ENCODE measurements at places on chromosomes 2 and 18.
A peak's percentile ranks its signal among the peaks of the same experiment; 100 is the strongest.

DNA sequence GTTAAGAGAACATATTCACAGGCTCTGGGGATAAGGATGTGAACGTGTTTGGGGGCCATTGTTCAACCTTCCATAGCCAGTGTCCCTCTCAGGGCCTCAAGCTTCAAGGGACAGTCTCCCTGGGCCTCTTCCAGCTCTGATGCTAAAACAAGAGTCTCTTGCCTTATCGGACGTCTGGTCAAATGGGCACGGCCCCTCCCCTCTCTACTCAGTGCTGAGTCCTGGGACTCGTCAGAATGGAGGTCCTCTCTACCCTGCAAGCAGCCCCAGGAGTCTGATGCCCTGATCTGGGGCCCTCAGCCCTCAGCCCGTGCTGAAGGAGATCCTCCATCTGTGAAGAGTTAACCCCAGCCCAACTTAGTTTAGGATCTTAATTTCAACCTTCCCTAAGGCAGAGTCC, 198.2 kb downstream of the ZFP36L2 start:
- H3K36me3 ChIP-seq, result no peaks in the 10 kb centered on the region
- no peak overlapping the region for H3K4me3 ChIP-seq
- no peak for DNase-seq
- H3K27me3 ChIP-seq, result no peaks in the 10 kb centered on the region

GRCh38 chr2:7242189-7242867, 325.1 kb downstream of the RNF144A start:
- H3K27me3 ChIP-seq, result no peaks in the 10 kb centered on the region
- H3K27ac ChIP-seq, result no peak overlapping the region
- no peaks in the 10 kb centered on the region for H3K4me1 ChIP-seq
- no peaks in the 10 kb centered on the region for H3K36me3 ChIP-seq

GRCh38 chr2:23530909-23531276, 145.9 kb downstream of the KLHL29 start:
- H3K4me1 ChIP-seq, result no peaks in the 10 kb centered on the region
- no peak overlapping the region for H3K4me3 ChIP-seq
- H3K36me3 ChIP-seq, result no peaks in the 10 kb centered on the region
- H3K27me3 ChIP-seq, result no peaks in the 10 kb centered on the region
- H3K27ac ChIP-seq, result no peak overlapping the region
- DNase-seq, result no peak

DNA sequence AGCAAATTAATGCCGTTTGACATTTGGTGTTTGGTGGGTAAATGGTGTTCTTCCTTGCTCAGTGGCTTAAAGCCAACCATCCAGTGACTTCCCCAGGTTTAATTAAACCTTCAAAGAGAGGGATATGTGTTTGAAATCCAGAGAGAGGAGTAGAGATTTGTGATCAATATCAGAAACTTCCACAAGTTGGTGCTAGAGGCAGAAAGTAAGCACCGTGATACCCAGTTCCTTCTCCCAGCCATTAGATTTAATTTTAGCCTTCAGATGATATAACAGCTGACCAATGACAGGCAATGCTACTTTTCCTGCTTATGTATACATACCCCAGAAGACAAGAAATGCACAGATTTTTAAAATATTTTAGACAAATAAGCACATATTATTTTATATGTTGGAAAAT, 398.5 kb downstream of the CDH2 start:
- DNase-seq, result no peak
- no peak overlapping the region for H3K27ac ChIP-seq
- no peaks in the 10 kb centered on the region for H3K27me3 ChIP-seq

- H3K27me3 ChIP-seq, result no peaks in the 10 kb centered on the region
- no peaks in the 10 kb centered on the region for H3K36me3 ChIP-seq
- no peaks in the 10 kb centered on the region for H3K4me1 ChIP-seq
- H3K27ac ChIP-seq, result no peak overlapping the region
These were observed 1527.3 kb upstream of the NXPH2 start for GRCh38 chr2:140307532-140307931.

- H3K4me3 ChIP-seq, result no peak overlapping the region
- H3K27me3 ChIP-seq, result no peaks in the 10 kb centered on the region
- H3K4me1 ChIP-seq, result peaks cover 9% of the 10 kb centered on the region
- no peak for DNase-seq
These were observed 77.5 kb upstream of the ITPRID2 start for GRCh38 chr2:181814057-181814491.

DNA sequence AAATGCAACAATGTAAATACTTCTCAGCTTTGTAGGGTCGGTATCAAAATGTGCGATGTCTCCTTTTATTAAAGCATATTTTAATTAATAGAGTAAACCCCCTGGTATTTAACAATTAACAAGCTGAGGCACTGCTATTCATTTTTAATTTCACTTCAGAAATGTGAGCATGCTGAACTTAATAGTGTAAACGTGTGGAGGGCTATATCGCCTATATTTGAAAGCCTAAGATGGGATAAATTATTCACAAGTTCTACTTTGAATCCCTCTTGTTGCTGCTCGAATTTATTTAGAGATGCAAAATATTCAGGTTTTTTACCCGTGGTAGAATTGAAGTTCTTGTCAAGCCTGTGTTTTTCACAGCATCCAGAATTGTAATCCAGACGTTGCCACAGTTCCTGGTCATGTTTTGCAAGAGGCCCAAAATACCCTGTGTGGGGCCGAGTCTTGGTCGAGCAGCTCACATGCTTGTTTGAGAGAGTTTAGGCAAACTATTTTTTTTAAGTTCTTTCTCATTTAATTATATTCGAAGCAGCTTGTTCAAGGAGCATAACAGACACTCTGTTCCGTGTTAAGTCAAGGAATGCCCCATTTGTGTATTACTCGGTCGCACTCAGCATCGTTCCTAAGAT, 2.5 kb downstream of the SALL3 start:
- DNase-seq, result no peak
- no peak overlapping the region for H3K4me3 ChIP-seq
- no peaks in the 10 kb centered on the region for H3K27me3 ChIP-seq
- H3K27ac ChIP-seq, result no peak overlapping the region
- H3K36me3 ChIP-seq, result no peaks in the 10 kb centered on the region

DNA sequence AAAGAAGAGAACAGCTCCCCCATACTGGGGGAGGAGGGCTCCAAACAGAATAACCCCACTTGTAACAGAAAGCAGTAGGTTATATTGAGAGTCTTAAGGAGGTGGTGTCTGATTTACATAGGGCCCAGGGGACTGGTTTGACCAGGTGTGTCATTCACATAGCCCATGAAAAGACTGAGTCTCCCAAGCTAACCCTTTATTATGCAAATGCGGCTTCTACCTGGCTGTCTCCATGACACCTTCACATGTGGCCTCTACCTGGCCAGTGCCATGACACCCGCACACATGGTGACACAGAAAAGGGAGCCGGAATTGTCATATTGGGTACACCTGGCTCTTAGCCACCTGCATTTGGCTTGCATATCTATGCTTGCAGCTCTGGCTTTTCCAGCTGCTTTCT, 1057.2 kb upstream of the PIK3C3 start:
- H3K27ac ChIP-seq, result no peak overlapping the region
- H3K27me3 ChIP-seq, result no peaks in the 10 kb centered on the region
- H3K4me3 ChIP-seq, result no peak overlapping the region
- H3K4me1 ChIP-seq, result no peaks in the 10 kb centered on the region

DNA sequence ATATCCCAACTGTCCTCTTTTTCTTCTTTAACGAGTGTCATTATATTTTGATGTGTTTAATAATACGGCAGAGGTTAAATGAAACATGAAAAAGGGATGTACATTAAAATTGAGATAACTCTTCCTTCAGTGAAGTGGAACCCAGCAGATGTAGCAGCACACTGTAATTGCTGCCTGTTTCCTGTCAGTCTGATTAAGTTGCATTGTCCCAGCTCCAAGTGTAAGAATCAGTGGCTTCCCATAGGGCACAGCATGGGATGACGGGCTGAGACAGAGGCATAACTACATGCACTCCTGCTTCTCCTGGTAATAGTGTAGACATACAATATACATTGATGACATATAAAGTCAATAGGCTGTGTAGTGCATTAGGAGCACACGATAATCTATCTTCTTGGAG, 175.8 kb upstream of the TCF4 start:
- no peak overlapping the region for H3K27ac ChIP-seq
- H3K27me3 ChIP-seq, result no peaks in the 10 kb centered on the region

GRCh38 chr2:26274058-26274613, 29.4 kb downstream of the HADHB start:
- no peaks in the 10 kb centered on the region for H3K4me1 ChIP-seq
- H3K27me3 ChIP-seq, result no peaks in the 10 kb centered on the region
- H3K4me3 ChIP-seq, result no peak overlapping the region
- no peak for DNase-seq
- H3K27ac ChIP-seq, result peak overlapping the region; percentile 74

GRCh38 chr2:211617803-211618202, 920.8 kb downstream of the ERBB4 start:
- H3K4me3 ChIP-seq, result no peak overlapping the region
- no peak overlapping the region for H3K27ac ChIP-seq
- peaks cover 8% of the 10 kb centered on the region for H3K36me3 ChIP-seq
- no peaks in the 10 kb centered on the region for H3K27me3 ChIP-seq
- DNase-seq, result no peak

- DNase-seq, result no peak
- no peak overlapping the region for H3K4me3 ChIP-seq
- no peak overlapping the region for H3K27ac ChIP-seq
- no peaks in the 10 kb centered on the region for H3K4me1 ChIP-seq
- no peaks in the 10 kb centered on the region for H3K36me3 ChIP-seq
- H3K27me3 ChIP-seq, result no peaks in the 10 kb centered on the region
These were observed 68.6 kb upstream of the SPOPL start for GRCh38 chr2:138432971-138433370.

GRCh38 chr2:63665846-63666475, 77.2 kb downstream of the MDH1 start:
- H3K27ac ChIP-seq, result no peak overlapping the region
- no peak for DNase-seq
- H3K4me3 ChIP-seq, result no peak overlapping the region
- no peaks in the 10 kb centered on the region for H3K27me3 ChIP-seq

GRCh38 chr18:58168221-58168620, 124.2 kb downstream of the NEDD4L start:
- H3K4me3 ChIP-seq, result no peak overlapping the region
- no peaks in the 10 kb centered on the region for H3K27me3 ChIP-seq
- H3K27ac ChIP-seq, result no peak overlapping the region
- no peaks in the 10 kb centered on the region for H3K36me3 ChIP-seq
- DNase-seq, result no peak
- no peaks in the 10 kb centered on the region for H3K4me1 ChIP-seq

GRCh38 chr2:43605079-43605655, 9.3 kb upstream of the THADA start:
- no peaks in the 10 kb centered on the region for H3K36me3 ChIP-seq
- no peaks in the 10 kb centered on the region for H3K27me3 ChIP-seq
- no peaks in the 10 kb centered on the region for H3K4me1 ChIP-seq
- no peak overlapping the region for H3K4me3 ChIP-seq
- H3K27ac ChIP-seq, result no peak overlapping the region

GRCh38 chr2:32264422-32265105, at the start of gene NLRC4:
NLRC4 (minus strand) TSS chr2:32264886; CDS start chr2:32256775, 8,111 bp downstream.
- DNase-seq, result no peak
- no peak within 1 kb of the TSS for H3K27ac ChIP-seq
- H3K4me1 ChIP-seq, result no peaks in the 10 kb centered on the region
- no peaks in the 10 kb centered on the region for H3K36me3 ChIP-seq

- H3K36me3 ChIP-seq, result no peaks in the 10 kb centered on the region
- H3K4me1 ChIP-seq, result no peaks in the 10 kb centered on the region
- no peak for DNase-seq
These were observed 208.4 kb upstream of the MEX3C start for GRCh38 chr18:51405683-51406477.

DNA sequence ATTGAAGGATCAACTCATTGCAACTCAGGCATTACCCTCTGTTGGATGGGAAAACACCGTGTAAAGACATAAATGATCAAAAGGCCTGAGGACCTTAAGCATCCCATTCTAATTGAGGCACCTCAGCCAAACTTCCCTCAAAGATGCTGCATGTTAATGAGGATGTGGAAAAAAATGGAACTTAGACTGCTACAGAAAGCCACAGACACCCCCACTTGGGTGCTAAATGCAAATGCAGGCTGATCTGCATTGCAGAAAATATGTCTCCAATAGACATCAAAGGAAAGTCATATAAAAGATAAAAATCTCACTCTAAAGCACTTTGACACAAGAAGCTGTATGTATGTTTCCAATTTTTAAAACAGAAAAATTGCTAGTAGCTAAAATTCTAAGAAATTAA, 504.7 kb downstream of the KCNJ3 start:
- no peak overlapping the region for H3K27ac ChIP-seq
- DNase-seq, result no peak
- H3K4me1 ChIP-seq, result no peaks in the 10 kb centered on the region
- H3K4me3 ChIP-seq, result no peak overlapping the region
- H3K27me3 ChIP-seq, result no peaks in the 10 kb centered on the region
- no peaks in the 10 kb centered on the region for H3K36me3 ChIP-seq

DNA sequence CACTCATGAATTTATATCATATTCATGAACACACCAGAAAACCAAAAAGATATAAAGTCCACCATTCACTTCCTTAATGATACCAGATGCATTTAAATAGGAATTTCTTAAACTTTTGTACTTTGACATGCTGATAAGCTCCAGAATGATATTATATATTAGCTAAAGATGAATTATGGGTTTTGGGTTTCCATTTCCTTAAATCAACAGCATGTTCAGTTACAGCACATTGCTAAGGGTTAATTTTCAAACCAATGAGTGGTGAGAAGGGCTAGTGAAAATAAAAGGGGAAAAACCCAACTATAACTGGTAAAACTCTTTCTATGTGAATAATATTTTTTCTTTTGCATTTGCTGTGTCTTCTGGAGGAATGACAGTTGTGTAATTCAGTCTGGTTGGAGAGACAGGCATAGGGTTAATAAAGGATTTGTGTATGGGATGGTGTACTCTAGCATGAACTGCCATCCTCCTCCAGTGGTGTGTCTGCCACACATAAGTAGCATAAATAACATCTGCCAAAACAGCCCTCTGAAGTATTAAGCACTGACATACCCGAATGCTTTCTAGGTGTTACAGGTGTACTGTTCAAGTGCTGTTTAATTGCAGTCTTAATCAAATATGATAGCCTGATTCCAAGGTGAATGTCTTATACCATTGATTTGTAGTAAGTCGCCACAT, 19.3 kb upstream of the CPS1 start:
- H3K4me1 ChIP-seq, result no peaks in the 10 kb centered on the region
- no peak overlapping the region for H3K4me3 ChIP-seq
- no peaks in the 10 kb centered on the region for H3K36me3 ChIP-seq
- no peak overlapping the region for H3K27ac ChIP-seq
- no peak for DNase-seq

DNA sequence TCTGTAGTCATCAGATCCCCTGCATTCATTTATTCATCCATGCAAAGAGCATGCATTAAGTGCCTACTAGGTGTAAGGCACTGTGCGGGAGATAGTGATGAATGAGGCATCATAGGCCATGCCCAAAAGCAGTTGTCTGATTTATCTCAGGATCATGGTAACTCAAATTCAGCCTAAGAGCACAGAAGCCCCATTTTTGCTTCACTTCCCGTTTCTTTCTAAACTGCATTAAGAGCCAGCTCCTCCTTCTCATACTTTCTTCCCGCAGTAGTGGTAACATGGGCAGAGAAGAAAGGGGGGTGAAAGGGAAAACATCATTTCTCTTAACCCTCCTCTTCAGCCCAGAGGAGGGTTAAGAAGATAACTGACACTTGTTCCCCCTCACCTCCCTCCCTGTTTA, 2.9 kb downstream of the GPR45 start:
- DNase-seq, result no peak
- H3K36me3 ChIP-seq, result no peaks in the 10 kb centered on the region
- H3K27ac ChIP-seq, result no peak overlapping the region
- H3K4me1 ChIP-seq, result no peaks in the 10 kb centered on the region
